Stomach (tissue), 19 donors: ENCODE measurements at places on chromosomes 4 and X.
A peak's percentile ranks its signal among the peaks of the same experiment; 100 is the strongest.

GRCh38 chrX:15475486-15475885 lies 17.6 kb downstream of the PIR start:
- H3K27ac ChIP-seq: peak overlapping the region; percentile 51
- H3K27me3 ChIP-seq: no peaks in the 10 kb centered on the region
- no peaks in the 10 kb centered on the region for H3K36me3 ChIP-seq
- H3K4me3 ChIP-seq: no peak overlapping the region

GRCh38 chr4:74055498-74055897 lies 17.0 kb upstream of the CXCL3 start:
- H3K27ac ChIP-seq: no peak overlapping the region
- no peak for DNase-seq
- H3K27me3 ChIP-seq: no peaks in the 10 kb centered on the region
- no peak overlapping the region for H3K4me3 ChIP-seq

DNA sequence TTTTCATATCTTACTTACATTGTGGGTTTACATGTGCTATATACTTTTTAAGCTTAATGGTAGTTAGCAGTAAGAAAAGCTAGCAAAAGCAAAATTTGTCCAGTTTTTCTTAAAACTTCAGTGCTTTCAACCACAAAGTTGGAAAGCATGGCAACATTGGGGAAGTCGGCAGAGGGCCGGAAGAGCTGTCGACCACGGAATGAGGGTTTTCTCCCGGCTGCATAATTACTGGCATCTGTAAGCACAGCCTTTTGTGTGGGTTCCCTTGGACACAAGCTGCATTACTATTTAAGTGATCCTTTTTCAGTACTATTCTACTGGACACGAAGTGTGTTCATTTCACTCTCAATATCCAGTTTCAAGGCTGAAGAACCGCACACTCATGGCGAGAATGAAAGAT lies 560.4 kb downstream of the ANKRD50 start:
- H3K4me1 ChIP-seq: no peaks in the 10 kb centered on the region
- H3K4me3 ChIP-seq: no peak overlapping the region
- H3K27me3 ChIP-seq: no peaks in the 10 kb centered on the region
- H3K36me3 ChIP-seq: no peaks in the 10 kb centered on the region
- no peak for DNase-seq

DNA sequence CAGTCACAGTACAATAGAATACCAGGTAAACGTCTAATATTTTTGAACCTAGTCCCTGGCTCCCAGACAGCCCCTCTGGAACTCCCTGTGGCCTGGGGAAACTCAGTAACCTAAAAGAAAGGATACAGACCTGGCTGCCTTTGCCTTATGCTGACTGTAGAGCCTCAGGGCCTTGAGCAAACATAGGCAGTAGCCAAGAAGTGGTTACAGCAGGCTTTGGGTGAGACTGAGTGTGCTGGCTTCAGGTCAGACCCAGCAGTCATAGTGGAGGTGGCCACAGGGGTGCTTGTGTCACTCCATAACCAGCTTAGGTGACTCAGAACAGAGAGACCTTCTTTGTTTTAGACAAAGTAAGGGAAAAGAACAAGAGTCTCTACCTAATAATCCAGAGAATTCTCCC lies 141.8 kb upstream of the PRDX4 start:
- no peak overlapping the region for H3K27ac ChIP-seq
- DNase-seq: no peak
- no peaks in the 10 kb centered on the region for H3K27me3 ChIP-seq
- H3K36me3 ChIP-seq: no peaks in the 10 kb centered on the region
- H3K4me1 ChIP-seq: no peaks in the 10 kb centered on the region
- no peak overlapping the region for H3K4me3 ChIP-seq

GRCh38 chrX:134000260-134001245 lies 15.2 kb upstream of the GPC3 start:
- H3K36me3 ChIP-seq: no peaks in the 10 kb centered on the region
- peaks cover 6% of the 10 kb centered on the region for H3K27me3 ChIP-seq
- H3K27ac ChIP-seq: no peak overlapping the region
- no peak for DNase-seq

DNA sequence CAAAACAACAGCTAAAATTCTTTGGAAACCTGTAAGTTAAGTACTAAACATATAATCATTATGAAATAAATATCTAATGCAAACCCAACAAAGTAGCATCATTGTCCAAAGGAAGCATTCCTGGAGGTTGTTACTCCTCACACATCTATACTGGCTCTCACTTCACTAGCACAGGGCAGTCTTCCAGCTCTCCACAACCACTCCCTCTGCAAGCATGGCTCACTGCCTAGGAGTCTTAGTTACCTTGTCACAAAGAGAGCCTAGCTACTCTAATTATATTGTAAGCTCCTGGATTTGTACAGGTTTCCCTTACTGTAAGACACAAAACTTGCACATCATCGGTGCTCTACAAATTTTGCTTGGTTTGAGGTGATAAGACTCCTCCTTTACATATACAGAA lies 76.1 kb downstream of the AMMECR1 start:
- no peak overlapping the region for H3K4me3 ChIP-seq
- DNase-seq: peak; percentile 29
- H3K27me3 ChIP-seq: no peaks in the 10 kb centered on the region
- no peaks in the 10 kb centered on the region for H3K4me1 ChIP-seq

GRCh38 chrX:96835660-96836289 lies 47.9 kb upstream of the RPA4 start:
- H3K36me3 ChIP-seq: no peaks in the 10 kb centered on the region
- H3K27me3 ChIP-seq: no peaks in the 10 kb centered on the region
- H3K4me3 ChIP-seq: no peak overlapping the region
- no peaks in the 10 kb centered on the region for H3K4me1 ChIP-seq

- H3K27me3 ChIP-seq: no peaks in the 10 kb centered on the region
- H3K27ac ChIP-seq: no peak overlapping the region
- H3K4me3 ChIP-seq: no peak overlapping the region
These were observed 22.5 kb upstream of the TCEAL4 start for GRCh38 chrX:103562801-103563200.

DNA sequence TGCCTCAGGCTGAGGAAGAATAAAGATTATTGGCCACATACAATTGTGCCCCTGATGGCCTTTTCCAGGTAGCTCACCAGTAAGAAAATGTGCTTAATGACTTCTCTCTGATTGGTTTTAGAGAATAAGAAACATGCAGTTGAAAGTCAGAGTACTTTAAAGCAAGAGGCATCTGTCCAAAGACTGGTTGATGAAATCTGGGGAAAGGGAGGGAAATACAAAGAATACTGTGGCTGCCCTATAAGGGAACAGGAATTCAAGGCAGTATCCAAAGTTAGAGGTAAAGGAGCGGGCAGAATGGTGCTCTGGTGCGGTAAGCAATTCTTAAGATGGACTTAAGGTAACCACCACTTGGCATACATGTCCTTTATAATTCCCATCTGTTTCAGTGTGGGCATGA lies 11.4 kb downstream of the PBDC1 start:
- no peaks in the 10 kb centered on the region for H3K27me3 ChIP-seq
- DNase-seq: no peak
- H3K4me3 ChIP-seq: no peak overlapping the region

GRCh38 chrX:11757719-11758399 lies at the start of gene MSL3:
Gene MSL3, plus strand, starts transcription at chrX:11758237. Its CDS starts 27 bp downstream, at chrX:11758264.
- H3K27ac ChIP-seq: peak within 1 kb of the TSS; percentile 90
- peak within 1 kb of the TSS; percentile 70 for H3K4me3 ChIP-seq
- DNase-seq: peak; percentile 82
- no peaks in the 10 kb centered on the region for H3K27me3 ChIP-seq
- H3K36me3 ChIP-seq: peaks cover 8% of the 10 kb centered on the region

DNA sequence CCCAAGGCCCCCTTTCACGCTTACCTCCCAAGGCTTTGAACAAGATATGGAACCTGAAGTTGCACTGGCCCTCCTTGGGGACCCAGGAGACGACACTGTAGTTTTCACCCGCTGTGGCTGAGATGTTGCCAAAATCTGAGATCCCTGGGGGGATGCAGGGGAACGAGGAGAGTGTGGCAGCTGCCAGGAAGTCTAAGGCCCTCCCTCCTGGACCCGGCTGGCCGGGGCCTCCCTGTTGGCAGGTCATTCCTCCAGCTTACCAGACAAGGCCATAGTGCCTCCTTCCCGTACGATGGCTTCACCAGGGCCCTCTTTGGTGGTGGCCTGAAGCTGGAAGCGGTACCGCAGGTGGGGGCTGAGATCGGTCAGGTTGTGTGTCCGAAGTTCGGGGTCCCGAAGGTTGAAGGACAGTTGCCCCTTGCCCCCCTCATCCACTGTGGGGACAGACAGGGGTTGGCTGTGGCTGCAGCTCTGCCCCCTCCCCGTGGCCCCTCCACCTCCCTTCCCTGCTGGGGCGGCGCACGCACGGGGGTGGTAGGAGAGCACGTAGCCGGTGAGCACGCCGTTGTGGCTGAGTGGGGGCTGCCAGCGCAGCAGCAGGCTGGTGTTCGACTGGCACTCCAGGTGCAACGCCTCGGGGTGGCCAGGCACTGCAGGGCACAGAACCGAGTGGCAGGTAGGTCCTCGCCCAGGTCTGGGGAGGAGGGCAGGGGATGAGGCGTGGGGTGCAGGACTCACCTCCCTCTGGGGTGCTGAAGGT lies 21.2 kb downstream of the L1CAM start:
- H3K4me3 ChIP-seq: no peak overlapping the region
- H3K36me3 ChIP-seq: no peaks in the 10 kb centered on the region
- no peaks in the 10 kb centered on the region for H3K4me1 ChIP-seq
- DNase-seq: no peak
- H3K27me3 ChIP-seq: no peaks in the 10 kb centered on the region
- no peak overlapping the region for H3K27ac ChIP-seq

DNA sequence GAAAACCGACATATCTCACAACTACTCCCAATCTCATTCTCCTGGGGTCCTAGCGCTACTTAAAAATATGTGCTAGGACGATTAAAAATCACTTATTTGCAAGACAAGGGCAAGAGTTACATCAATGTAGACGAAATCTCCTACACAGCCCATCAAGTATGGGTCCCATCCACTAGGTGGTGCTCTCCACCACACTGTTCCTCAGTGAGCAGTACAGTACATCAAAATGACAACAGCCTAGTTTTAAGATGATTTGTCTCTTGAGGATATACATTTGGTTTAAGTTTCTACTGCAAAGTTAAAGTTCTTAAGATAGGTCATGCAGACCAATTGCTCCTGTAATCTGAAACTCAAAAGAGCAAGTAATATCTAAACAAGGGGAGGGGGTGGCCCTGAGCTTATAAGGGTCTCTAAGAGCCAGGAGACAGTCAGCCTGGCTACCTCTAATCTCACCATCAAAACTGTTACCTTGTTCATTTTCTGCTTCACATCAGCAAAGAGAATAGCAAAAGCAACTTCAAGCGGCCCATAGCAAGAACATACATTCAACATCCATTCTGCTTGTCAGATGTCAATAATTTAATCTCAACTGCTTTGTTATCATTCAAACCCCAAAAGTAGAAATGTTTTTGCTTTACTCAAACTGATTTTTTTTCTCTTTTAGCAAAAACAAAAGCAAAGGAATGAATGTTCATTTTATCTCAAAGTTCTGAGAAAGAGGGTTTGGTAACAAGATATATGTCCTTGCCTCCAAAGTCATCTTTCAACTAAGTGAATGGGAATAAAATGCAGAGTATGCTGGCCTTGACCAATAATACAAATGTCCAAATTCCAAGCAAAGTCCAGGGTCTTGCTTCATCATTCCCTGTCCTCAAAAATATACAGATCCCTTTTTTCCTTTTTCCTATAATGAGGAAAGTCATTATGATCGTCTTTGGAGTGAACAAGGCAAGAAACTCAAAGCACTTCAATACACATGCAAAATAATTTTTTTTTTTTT lies 53.1 kb downstream of the STX18 start:
- H3K4me3 ChIP-seq: no peak overlapping the region
- no peaks in the 10 kb centered on the region for H3K36me3 ChIP-seq
- H3K27ac ChIP-seq: no peak overlapping the region
- H3K27me3 ChIP-seq: no peaks in the 10 kb centered on the region
- peak; percentile 91 for DNase-seq
- H3K4me1 ChIP-seq: peaks cover 25% of the 10 kb centered on the region

DNA sequence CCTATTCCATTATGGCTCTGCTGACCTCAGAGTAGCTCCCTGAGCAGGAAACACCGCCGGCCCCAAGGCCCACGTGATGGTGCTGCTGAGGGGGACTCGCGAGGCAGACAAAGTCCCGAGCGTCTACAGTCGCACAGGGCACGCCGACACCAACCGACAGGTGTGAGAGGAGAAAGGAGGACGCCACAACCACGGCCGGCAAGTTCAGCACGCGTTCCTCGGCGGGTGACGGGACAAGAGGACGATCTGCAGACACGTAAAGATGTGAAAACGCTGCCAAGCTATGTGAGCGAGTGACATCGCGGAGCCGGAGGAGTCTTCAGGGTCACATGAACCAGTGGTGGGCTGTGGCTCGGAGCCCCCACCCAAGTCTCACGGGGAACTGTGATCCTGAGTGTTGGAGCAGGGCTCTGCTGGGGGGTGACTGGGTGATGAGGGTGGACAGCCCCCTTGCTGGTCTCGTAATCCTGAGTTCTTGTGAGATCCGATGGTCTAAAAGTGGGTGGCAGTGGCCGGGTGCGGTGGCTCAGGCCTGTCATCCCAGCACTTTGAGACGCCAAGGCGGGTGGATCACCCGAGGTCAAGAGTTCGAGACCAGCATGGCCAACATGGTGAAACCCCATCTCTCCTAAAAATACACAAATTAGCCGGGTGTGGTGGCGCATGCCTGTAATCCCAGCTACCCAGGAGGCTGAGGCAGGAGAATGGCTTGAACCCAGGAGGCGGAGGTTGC lies 34.0 kb downstream of the PPP2R3B start:
- H3K27ac ChIP-seq: no peak overlapping the region
- no peak for DNase-seq
- H3K4me1 ChIP-seq: no peaks in the 10 kb centered on the region
- H3K27me3 ChIP-seq: no peaks in the 10 kb centered on the region

- no peaks in the 10 kb centered on the region for H3K27me3 ChIP-seq
- no peak overlapping the region for H3K27ac ChIP-seq
- no peaks in the 10 kb centered on the region for H3K4me1 ChIP-seq
- no peak for DNase-seq
- no peak overlapping the region for H3K4me3 ChIP-seq
- no peaks in the 10 kb centered on the region for H3K36me3 ChIP-seq
These were observed 37.1 kb downstream of the SRPX start for GRCh38 chrX:38183596-38183995.

DNA sequence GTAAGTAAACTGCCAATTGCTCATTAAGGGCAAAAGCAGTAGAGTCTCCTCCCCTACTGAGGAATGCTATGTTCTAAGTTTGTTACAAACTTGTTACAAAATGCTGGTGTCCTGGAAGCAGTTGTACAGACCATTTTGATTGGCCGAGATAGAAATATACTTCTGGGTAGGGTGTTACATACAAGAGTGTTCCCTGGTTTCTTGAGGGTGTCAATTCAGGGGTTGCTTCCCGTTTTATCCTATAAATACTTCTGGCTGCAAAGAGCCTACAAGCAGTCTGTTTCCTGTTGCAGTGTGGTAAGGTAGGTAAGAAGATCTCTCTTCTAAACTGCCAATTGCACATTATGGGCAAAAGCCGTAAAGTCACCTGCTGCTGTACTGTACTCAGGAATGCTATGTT lies 5.7 kb downstream of the TRPC5OS start:
- H3K4me1 ChIP-seq: no peaks in the 10 kb centered on the region
- H3K36me3 ChIP-seq: no peaks in the 10 kb centered on the region
- H3K27ac ChIP-seq: no peak overlapping the region
- no peak for DNase-seq
- no peaks in the 10 kb centered on the region for H3K27me3 ChIP-seq
